ENCODE measurements at places on chromosomes 11 and 22. TPM values are rescaled to one million over a fixed set of nuclear protein-coding genes. Genes with fewer than 3 reads are reported as not detected.

DNA sequence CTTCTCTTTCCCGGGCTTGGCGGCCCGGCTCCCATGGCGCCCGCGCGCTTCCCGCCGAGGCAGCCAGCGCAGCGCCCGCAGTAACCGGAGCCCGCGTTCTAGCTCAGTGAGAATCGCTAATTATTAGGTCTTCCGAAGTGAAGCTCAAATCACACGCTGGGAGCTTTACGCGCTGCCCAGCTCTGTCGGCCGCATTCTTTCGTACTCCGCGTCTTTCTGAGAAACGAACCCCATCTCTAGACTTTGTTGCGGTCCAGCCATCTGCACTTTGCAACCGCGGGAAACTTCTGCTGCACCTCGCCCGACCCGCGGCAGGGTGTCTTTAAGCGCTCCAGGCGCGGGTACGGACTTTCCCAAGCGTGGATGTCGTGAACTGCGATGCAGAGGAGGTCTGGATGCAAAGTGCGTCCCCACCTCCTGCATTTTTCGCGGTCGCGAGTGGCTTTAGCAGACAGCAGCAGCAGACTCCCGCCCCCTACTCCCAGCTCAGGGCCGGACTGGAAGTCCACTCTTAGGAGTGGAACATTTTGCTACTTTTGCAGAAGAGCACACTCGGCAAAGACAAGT is 6.0 kb upstream of the PAX6 start:
- DNase-seq, result no peak

- DNase-seq, result no peak
These were observed 323.7 kb downstream of the LUZP2 start for GRCh38 chr11:24820541-24820940.

DNA sequence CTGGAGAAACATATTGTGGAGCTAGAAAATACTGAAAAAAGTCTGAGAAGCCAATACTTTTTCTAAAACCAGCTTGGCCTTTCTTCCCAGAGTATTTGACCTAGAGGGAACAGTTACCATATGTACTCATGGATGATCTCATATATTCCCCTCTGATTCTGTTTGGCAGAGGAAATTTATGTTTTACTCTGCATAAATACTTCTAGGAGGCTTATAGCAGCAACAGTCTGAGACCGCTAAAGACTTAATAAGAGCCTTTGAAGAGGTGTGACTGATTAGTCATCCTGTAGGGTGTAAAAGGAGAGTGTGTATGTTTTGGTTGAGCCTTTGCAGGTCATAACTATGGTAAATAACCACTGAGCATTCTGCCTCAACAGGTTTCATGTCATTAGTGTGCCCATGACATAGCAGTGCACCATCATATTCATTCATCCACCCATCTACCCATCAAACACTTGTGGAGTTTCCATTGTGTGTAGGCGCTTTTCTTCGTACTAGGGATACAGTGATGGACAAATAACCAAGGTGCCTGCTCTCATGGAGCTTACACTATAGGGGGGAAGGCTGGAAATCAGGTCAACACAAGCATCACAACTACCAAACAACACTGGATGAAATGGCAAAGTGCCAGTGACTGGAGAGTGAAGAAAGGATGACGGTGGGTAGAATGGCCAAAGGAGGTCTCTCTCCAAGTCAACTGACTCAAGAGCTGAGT is 44.5 kb downstream of the TRAF6 start:
- no peak for DNase-seq

Gene OR51I1
- total RNA-seq, result not detected

Gene OR51E2
- total RNA-seq, result 2.0 TPM

Gene SCGB1C1
- total RNA-seq, result not detected

Gene CDHR5
- 5.0 TPM for total RNA-seq

DNA sequence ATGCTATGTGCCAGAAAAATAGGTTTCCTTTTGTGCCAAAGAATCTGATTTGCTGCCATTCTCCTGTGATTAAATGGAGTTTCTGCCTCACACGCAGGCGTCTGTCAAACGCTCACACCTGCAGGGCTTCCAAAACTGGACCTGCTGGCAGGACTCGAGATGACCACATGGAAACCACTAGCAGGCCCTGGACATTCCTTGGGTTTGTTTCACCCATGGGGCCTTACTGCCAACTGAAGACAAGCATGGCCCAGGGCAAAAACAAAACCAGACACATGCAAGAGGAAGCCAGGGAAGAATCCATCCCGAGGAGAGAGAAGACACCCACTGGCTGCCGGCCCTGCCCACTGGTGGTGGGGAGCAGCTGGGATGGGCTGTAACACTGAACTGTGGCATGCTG is 55.9 kb upstream of the MN1 start:
- DNase-seq, result no peak

GRCh38 chr11:72012897-72013721 is 14.4 kb downstream of the IL18BP start:
- DNase-seq, result peak; percentile 30

Data from ascending aorta (tissue), 2 donors.